ENCODE measurements at places on chromosomes 4 and X. TPM values are rescaled to one million over a fixed set of nuclear protein-coding genes. Genes with fewer than 3 reads are reported as not detected.

Gene SLIT2
- 15.7 TPM for total RNA-seq

Gene FAAH2
- 0.64 TPM for total RNA-seq

Gene TMEM154
- total RNA-seq = 7.2 TPM

Gene PLP1
- 3.4 TPM for total RNA-seq

Gene TMEM150C
- total RNA-seq = 46.7 TPM

Gene CDK16
- total RNA-seq = 80.2 TPM

Gene ZNF518B
- 19.5 TPM for total RNA-seq

Gene SCML1
- 20.0 TPM for total RNA-seq

Gene HSPA4L
- total RNA-seq = 2.7 TPM

DNA sequence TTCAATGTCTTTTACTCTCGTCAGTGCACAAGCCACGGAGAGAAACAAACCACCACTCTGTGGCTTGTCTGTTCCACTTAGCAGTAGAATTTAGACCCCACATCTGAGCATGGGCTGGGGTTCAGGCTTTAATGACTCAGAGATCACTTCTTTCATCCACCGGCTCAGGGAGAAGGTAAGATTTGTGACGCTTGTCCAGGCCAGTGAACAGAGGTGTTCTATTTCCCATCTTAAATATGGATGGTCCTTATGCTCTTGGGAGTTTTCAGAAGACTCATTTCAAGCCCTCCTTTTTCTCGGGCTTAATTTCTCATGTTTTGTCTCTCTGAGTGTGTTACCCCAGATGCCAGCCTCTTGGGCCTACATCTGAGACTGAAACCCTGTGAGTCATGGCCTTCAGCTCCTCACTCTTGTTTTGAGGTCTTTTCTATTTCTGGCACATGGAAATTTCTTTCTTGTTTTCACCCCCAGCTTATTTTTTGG lies 127.4 kb upstream of the SFRP2 start:
- no peak for DNase-seq

- DNase-seq = no peak
Observed at GRCh38 chr4:41784191-41784979, 35.9 kb upstream of the PHOX2B start.

GRCh38 chr4:73990988-73991741 lies 3.2 kb upstream of the PPBP start:
- no peak for DNase-seq

GRCh38 chr4:168408620-168409019 lies 71.7 kb downstream of the DDX60L start:
- DNase-seq = no peak

GRCh38 chrX:84258708-84259107 lies 70.7 kb upstream of the RPS6KA6 start:
- DNase-seq = no peak

- DNase-seq = no peak
Observed at GRCh38 chrX:79065696-79066095, 78.8 kb upstream of the GPR174 start.

- DNase-seq = no peak
Observed at GRCh38 chrX:136143711-136144110, 3.6 kb upstream of the FHL1 start.

GRCh38 chrX:104008831-104009230 lies 4.7 kb downstream of the H2BW1 start:
- DNase-seq = no peak

GRCh38 chrX:47797084-47797483 lies 39.6 kb upstream of the ZNF81 start:
- no peak for DNase-seq

DNA sequence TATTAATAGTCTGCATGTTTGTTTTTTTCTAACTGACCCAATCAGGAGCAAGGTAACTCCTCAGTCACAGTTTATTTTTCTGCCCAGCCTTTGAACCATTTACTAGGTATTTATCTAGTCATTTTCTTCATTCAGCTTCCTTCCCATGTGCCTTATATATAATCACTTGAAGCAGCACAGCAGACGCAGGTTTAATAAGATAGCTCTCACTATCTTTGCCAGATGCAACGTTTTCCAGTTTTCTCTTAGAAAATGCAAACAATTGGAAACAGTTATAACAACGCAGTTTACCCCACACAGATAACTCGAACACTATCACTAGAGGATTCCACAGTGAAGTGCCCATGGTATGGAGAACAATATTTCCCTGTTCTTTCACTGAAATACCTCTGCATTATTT lies 56.4 kb upstream of the NFKB1 start:
- DNase-seq = no peak

DNA sequence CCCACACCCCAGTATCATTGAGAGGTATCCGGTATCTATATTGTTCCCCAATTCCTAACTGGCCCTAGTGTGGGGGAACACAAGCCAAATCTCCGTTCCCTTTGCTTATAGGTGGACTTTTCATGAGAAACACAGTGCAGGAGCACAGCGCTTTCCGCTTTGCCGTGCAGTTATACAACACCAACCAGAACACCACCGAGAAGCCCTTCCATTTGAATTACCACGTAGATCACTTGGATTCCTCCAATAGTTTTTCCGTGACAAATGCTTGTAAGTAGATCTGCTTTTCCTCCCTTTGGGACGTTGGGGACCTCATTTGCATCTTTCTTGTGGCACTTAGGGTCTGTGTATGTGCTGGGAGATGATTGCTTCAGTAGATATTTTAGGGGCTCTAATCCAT lies 1.6 kb downstream of the GRIA3 start:
- DNase-seq = no peak

- DNase-seq = peak; percentile 47
Observed at GRCh38 chr4:2792711-2793585, at the start of gene SH3BP2. Gene SH3BP2 (plus strand): TSS chr4:2793085. CDS start chr4:2820618, 27,533 bp downstream.

- no peak for DNase-seq
Observed at GRCh38 chrX:7233580-7234406, 85.8 kb upstream of the PUDP start.

- no peak for DNase-seq
Observed at GRCh38 chrX:118627084-118627758, 100.2 kb upstream of the IL13RA1 start.

- DNase-seq = no peak
Observed at GRCh38 chr4:46124773-46125413, 1.0 kb upstream of the GABRG1 start.

DNA sequence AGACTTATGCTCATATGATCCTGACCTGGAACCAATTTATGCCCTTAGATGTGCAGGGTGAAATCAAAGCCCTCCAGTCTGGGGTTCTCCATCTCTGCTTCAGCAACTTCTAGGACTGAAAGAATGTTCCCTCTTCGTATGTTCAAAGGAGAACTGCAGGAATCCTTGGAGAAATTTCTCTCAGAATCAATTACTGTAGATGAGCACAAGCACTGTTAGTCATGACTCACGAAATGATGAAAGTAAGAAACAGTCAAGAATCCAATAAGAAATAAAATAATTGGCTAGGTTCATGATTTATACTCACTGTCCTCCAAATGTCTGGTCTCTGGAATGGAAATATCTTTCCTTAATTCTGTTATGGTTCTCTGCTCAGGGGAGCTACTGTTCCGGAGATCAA lies 348.2 kb downstream of the PDGFC start:
- no peak for DNase-seq

DNA sequence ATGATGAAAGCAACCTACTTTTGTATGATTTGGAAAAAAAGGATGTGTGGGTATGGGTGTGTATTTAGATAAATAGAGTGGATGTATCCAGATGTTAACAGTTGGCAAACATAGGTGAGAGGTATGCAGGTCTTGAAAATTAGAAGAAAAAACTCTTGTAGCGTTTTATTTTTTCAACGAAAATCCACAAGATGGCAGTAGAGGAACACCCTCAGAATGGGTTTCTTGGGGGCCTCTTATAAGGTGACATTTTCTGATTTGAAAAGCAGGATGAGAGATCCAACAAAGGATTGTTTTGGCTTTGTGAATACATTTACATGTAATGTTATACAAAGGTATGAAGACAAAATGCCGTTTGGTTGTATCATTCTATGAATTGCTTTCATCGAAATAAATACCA lies 68.3 kb downstream of the FMR1NB start:
- no peak for DNase-seq

DNA sequence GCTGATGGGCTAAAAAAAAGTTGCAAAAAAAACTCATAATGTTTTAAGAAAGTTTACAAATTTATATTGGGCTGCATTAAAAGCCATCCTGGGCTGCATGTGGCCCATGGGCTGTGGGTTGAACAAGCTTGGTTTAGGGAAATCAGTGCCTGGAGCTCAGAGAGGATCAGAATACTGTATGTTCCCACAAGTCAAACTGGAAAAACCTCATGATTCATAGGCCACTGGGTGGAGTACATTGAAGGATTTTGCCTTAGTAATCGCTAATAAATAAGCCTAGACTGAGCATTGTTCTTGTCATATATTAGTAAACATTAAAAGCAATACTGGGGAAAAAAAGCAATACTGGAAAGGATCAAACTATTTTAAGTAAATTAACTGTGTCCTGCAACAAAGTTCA lies 246.3 kb upstream of the TAPT1 start:
- DNase-seq = no peak

DNA sequence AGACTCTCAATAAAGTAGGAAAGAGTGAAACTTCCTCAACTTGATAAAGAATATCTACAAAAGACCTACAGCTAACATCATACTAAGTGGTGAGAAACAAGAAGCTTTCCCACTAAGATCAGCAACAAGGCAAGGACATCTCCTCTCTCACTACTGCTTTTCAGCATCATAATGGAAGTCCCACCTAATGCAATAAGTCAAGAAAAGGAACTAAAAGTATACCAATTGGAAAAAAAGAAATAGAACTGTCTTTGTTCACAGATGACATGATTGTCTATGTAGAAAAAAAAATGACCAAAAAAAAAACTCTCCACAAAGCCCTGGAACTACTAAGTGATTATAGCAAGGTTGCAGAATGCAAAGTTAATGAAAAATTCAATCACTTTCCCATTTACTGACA lies 25.1 kb upstream of the SH3RF1 start:
- no peak for DNase-seq

DNA sequence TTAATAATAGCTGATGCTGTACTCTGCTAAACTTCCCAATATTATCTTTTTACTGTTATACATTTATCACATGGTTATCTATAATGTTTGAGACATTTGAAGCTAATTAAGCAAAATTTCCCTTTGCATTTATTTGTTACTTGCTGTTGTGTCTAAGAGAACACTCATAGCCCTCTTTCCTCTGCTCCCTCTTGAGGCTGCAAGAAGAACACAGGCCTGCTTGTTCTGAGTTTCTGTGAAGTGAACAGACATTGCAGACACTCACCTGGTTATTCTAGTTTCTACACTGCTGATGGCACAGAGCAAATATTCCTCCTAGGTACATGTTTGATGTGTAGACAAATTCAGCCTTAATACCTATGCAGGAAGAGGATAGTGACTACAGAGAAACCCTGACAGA lies 367.8 kb downstream of the GASK1B start:
- no peak for DNase-seq

DNA sequence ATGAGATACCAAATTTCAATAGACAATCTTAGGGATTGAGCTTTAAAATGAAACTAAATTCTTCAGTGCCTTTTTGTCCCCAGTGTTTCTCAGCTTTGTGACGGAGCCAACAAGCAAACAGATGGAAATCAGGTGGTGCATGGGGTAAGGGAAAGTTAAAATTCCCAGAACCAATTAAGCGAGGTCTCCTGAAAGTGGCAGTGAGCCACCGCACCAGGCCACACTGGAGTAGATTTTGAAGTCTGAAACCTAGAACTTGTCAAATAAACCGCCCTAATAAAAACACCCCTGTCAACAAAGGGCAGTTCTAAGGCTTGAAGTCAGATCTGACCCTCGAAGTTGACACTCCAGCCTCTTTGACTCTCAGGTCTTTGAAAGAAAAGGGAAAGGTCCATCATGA lies 40.6 kb upstream of the DYNLT3 start:
- no peak for DNase-seq

DNA sequence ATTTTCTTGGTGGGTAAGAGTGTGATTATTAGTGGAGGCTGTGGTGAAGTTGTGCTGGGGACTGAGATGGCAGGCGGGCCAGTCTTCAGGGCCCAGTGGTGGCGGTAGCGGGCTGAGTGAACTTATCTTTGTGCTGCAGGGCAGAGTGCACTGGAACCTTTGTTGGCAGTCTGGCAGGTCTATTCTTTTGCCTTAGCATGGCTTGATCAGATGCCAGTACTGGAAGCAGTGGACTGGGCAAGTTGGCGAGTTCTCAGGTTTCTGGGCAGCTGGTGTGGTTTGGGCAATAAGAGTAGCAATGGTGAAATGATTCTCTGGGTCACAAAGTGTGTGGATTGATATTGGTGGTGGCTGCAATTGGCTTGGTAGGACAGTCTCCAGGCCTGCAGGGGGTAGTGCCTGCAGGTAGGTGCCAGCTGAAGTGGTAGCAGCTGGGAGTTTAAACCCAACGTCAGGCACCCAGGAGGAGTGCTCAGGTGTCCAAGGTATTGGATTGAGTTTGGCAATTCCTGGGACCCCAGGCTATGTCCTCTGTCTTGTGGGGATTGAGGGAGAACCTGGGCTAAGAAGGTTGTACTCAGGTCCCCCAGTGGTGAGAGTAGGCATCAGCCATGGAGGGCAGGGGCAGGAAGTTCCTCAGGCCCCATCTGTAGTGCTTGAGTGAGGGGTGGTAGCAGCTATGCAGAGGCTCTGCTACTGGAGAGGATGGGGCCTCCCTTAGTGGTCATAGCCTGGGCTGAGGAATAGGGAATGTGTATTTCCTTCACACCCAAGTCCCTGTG lies 34.9 kb upstream of the SLC25A14 start:
- no peak for DNase-seq

DNA sequence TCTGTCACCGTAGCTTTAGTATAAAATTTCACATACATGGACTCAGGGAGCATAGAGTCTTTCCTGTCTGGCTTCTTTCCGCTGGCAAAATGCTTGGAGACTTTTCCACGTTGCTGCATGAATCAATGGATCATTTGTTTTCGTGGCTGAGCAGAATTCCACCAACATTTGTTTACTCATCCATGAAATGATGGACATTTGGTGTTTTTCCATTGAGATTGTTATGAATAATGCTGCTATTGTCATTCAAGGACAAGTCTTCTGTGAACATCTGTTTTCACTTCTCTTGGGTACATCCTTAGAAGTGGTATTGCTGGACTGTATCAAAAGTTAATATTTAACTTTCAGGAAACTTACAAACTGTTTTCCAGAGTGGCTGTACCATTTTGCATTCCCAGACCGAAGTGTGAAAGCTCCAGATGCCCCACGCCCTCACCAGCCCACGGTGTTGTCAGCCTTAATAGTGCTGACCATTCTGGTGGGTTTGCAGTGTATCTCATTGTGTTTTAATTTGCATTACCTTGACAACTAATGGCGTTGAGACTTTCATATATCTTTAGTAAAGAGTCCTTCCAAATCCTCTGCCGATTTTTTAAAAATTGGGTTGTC lies 5.8 kb upstream of the TMEM271 start:
- DNase-seq = no peak

DNA sequence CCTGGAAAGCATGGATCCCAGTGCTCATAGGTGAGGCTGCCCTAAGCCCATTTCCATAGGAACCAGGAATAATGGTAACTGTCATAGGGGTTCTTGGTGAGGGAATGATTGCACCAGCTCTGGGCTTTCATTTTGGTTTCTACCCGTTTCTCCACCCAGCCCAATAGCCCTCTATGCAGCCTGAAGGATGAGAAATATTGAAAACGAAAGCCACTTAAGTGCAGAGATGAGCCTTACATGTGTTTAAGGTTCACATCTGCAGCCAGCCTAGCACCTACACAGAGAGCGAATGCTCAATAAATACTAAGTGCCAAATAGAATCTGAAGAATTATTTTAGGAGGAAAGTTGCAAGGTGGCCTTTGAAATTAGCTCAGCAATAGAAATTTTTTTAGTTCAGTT lies 60.4 kb downstream of the MCF2 start:
- DNase-seq = no peak

Measured in breast epithelium (tissue), 4 donors.